ENCODE measurements at places on chromosomes 7 and 10.

GRCh38 chr7:116138202-116138801, 72.0 kb upstream of the TES start:
- DNase-seq = no peak

- no peak for DNase-seq
Observed at GRCh38 chr7:91083855-91084644, 180.2 kb upstream of the FZD1 start.

DNA sequence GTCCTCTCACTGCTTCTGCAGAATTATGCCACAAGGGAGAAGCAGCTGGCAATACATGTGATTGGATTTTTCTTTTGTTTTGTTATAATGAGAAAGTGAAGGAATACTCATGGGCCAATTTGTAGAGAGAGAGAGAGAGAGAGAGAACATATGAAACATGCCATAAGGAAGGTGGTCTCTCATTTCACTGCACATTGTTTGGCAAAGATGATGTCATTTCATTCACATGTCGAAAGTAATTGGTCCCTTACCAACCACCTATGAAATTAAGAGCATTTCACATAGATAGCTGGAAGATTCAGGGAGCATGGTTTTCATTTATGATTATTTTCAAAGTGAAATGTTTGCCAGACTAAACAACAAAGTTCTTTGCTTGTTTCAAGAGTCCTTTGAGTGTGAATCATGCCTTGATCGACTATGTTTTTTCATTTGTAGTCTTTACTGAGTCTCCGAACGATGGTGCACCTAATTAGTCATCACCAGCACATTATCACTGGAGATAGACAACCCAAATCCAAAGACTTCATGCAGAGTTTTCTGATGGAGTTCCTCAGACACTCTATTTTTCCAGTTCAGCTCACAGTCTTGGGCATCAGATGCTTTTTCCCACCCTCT, 130.1 kb upstream of the ZEB1 start:
- no peak for DNase-seq

- DNase-seq = no peak
Observed at GRCh38 chr10:96401036-96401435, 42.2 kb upstream of the OPALIN start.

- DNase-seq = no peak
Observed at GRCh38 chr7:88480271-88480670, 173.6 kb upstream of the STEAP4 start.

GRCh38 chr10:30070001-30070685, 10.8 kb upstream of the JCAD start:
- no peak for DNase-seq

- DNase-seq = no peak
Observed at GRCh38 chr10:122054048-122055025, 65.4 kb downstream of the TACC2 start.

GRCh38 chr7:152520861-152521302, 85.1 kb upstream of the KMT2C start:
- DNase-seq = no peak

GRCh38 chr7:157474685-157475084, 137.9 kb downstream of the DNAJB6 start:
- no peak for DNase-seq

DNA sequence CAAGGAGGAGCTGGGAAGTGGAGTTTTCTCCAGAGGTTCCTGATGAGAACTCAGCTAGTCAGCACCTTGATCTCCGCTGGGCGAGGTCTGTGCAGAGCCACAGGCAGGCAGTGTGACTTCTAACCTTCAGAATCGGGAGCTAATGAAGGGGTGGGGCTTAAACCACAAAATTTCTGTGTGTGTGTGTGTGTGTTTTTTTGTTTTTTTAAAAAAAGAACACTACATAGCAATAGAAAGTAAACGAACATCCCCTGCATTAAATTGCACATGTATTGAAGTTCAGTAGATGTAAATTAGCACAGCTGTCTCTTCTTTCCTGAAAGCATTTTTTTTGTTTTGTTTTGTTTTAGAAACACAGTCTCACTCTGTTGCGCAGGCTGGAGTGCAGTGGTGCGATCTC, 46.2 kb downstream of the RBM17 start:
- no peak for DNase-seq

DNA sequence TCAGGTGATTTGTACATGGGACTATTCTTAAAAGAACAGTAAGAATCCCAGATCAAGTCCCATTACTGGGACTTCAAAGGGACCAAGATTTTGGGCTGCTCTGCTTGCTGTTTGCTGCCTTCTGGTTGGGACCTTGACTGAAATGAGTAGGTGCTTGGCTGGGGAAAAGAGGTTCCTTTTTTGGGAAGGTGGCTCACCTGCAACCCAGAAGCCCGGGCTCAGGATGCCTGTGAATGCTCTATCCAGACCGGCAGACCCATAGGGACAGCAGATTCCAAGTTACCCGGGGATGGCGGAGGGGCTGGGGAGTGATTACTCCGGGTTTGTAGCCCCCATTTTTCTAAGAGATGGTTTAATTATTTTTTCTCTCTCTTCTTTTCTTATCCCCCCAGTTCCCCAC, 104.0 kb downstream of the CPXM2 start:
- DNase-seq = no peak

DNA sequence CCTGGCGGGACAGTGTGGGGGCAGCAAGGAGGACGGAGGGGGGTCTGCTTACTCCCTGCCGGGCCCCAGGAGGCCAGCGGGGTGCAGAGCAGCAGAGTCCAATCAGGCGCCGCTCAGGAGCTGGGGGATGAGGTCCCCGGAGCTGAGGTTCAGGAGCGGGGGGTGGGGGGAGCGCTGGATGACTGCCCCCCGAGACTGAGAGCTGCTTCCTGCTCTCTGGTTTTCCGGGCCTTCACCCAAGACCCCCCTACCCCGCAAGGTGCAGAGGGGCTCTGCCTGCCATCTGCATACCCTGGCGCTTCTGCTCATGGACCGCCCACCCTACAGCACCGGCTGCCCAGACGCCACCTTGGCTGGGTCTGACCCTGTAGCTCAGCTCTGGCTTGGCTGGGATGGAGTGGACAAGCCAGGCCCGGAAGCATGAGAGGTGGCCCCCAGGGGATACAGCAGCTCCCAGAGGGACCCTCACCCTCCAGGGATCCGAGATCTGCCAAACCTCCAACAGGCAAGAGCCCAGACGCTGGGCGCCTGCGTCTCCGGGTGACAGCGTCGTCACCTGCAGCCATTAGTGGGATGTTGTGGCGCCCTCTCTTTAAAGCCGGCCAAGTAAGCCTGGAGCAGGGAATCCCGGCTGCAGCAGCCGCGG, 930 bp downstream of the KNDC1 start:
- no peak for DNase-seq

DNA sequence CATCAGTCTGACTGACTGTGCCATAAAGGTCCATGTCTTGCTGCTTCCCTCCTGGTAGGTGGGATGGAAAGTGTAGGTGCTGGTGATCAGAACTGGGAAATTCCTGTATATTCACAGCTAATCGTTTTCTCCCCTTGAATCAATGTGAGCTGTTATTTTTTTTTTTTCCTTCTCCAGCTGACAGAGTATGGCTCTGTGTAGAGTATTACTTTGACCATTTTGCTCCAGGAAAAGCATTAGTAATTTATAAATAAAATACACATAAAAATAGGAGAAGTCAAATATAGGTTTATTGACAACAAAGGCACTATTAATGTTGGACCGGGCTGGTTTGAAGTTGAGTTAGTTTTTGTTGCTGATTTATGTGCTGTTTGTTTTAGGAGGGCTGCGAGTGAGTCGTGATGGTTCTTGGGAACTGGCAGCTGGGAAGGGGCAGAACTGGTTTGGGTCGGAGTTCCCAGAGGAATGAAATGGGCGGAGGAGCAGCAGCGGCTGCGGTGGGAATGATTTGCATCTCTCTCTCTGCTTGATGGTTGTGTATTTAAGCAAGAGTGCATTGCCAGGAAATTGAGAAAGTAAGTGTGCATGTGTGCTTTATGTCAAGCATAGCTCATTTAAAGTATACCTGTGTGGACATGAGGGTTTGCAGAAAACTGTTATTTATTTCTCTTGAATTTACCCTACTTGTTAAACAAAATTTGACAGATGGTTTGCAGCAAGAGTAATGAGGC, 80.9 kb downstream of the LRMDA start:
- DNase-seq = no peak

DNA sequence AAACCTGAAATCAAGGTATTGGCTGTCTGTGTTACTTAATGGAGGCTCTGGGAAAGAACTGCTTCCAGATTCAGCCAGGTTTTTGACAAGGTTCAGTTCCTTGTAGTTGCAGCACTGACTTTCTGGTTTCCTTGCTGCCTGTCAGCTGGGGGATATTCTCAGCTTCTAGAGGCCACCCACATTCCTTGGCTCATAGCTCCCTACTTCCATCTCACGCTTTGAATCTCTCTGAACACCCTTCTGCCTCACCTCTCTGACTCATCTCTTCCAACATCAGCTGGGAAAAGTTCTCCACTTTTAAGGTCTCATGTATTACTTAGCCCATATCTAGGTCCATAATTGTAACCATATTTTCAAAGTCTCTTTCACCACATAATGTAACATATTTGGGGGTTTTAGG, 22.9 kb upstream of the GPR22 start:
- no peak for DNase-seq

GRCh38 chr7:41437257-41438196, 265.4 kb downstream of the INHBA start:
- no peak for DNase-seq

DNA sequence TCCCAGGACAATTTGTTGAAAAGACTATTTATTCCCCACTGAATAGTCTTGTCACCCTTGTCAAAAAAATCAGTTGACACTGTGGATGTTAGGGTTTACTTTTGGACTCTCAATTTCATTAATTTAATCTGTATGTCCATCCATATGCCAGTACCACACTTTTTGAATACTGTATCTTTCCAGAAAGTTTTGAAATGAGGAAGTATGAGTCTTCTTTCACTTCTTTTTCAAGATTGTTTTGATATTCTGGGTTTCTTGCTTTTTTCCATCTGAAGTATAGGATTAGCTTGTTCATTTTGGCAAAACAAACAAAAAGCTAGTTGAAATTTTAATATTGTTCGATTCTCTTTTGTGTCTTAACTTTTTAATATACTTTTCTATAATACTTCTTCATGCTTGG, 21.7 kb downstream of the KLHDC10 start:
- DNase-seq = no peak

GRCh38 chr7:101271021-101271420, 26.1 kb upstream of the FIS1 start:
- no peak for DNase-seq

GRCh38 chr7:128791121-128791971, at the start of gene CCDC136:
TSS of gene CCDC136 (plus strand) at chr7:128791968. CDS start at chr7:128792412, 444 bp downstream.
- peak; percentile 79 for DNase-seq

DNA sequence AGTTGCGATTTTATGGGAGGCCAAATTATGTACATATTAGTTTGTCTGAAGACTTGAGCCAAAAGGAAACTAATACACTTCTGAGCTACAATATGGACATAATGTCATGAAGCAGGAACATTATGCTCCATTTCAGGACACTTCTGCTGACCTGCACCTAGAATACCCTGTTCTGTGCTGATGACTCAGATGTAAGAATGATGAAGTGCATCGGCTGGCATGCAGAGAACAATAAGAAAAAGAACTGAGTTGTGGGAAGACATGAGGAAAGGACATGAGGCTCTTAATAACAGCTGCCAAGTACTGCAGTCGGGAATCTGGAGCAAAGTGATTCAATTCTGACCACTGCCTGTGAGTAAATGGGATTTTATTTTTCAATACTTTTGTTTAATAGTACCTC, 192.9 kb upstream of the VSTM2A start:
- no peak for DNase-seq

DNA sequence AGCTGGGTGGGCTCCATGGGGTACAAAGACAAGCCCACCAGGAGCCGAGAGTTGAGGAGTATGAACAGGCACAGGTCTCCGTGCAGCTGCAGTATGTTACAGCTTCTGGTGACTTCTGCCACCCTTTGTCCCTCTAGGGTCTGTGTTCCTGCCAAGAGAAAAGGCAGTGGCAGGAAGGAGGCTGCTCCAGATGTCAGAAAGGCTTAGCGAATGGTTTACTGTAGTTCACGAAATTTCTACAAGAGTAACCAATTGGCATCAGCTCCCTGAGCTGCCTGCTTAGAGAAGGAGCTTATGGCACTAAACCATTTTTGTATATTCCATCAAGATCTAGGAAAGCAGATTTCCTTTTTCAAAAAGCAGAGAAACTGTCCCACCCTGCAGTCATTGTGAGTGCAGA, 48.2 kb upstream of the TMEM72 start:
- no peak for DNase-seq

GRCh38 chr7:26574476-26574875, 282.8 kb downstream of the SNX10 start:
- no peak for DNase-seq

DNA sequence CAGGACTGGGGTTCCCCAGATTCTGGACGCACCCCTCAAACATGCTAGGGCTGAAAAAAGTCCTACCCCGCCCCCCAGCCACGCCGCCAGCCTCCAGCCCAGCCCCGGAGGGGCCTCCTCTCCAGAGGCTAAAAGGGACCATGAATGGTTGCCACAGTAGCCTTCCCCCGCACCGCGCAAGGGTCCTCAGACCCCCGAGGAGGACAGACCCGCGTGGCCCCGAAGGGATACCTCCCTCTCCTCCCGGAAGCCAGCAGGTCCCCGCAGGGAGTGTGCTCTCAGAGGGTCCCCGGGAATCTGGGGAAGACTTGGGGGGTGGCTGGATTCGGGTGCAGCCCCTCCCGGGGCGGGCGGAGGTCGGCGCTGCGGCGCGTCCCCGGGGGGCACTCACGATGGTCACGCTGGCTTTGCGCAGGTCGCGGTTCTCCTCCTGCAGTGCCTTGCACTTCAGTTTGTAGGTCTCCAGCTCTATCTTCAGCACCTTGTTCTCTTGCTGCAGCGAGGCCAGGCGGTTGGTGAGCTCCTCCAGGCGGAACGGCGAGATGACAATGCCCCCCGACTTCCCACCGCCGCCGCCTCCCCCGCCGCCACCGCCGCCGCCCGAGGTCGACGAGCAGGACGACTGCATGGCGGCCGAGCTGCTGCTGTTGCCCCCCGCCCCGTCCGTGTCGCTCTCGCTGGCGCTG, 482 bp downstream of the CCDC6 start:
- no peak for DNase-seq

DNA sequence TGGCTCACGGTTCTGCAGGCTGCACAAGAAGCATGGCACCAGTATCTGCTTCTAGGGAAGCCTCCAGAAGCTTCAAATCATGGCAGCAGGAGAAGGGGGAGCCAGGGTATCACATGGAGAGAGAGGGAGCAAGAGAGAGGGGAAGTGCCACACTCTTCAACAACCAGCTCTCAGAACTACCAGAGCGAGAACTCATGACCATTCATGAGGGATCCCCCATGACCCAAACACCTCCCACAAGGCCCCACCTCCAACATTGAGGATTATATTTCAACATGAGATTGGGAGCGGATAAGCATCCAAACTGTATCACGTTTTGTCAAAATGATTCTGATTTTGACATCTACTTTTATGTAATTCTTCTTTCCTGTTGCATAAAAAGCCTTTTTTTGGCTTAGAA, 38.5 kb downstream of the CREM start:
- no peak for DNase-seq

DNA sequence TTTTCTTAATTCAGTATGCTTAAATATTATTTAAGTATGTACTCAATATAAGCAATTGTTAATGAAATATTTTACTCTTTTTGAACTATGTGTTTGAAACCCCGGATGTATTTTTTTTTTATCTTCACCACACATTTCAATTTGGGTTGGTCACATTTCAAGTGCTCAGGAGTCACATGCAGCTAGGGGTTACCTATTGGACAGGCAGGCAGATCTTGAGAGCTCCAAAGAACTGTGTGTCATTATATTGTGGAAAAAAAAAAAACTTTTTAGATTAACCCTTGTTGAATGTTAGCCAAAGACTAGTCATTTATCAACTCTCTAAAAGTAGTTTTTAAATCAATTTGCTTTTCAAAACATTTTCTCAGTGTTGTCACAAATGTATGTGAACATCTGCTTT, 37.2 kb downstream of the IKZF1 start:
- DNase-seq = no peak

GRCh38 chr10:69101451-69102095, 13.7 kb downstream of the SRGN start:
- DNase-seq = no peak
